Uterine smooth muscle cell (primary cell): ENCODE measurements at places on chromosomes 6 and 20. TPM values are rescaled to one million over a fixed set of nuclear protein-coding genes. Genes with fewer than 3 reads are reported as not detected.

The PPDPF gene
- total RNA-seq: 22.7 and 36.0 TPM in 2 replicates

The TRMT11 gene
- 39.5 and 51.4 TPM in 2 replicates for total RNA-seq

The ANGPT4 gene
- not detected in 2 replicates for total RNA-seq

The FGD2 gene
- not detected in 2 replicates for total RNA-seq

The CLDN20 gene
- not detected in 2 replicates for total RNA-seq

The CDC25B gene
- 18.9 and 30.5 TPM in 2 replicates for total RNA-seq

The ANKRD66 gene
- not detected in 2 replicates for total RNA-seq

The GRM1 gene
- total RNA-seq: not detected in 2 replicates

The RIN2 gene
- total RNA-seq: 54.7 and 58.7 TPM in 2 replicates

The ISM1 gene
- total RNA-seq: 0.25 and 0.33 TPM in 2 replicates

The MOG gene
- not detected in 2 replicates for total RNA-seq

The PSMB9 gene
- 26.7 and 30.7 TPM in 2 replicates for total RNA-seq

The BPI gene
- 0.12 TPM in 1 of 2 replicates, not detected in the other for total RNA-seq

The DUSP15 gene
- not detected in 2 replicates for total RNA-seq

The SLC17A4 gene
- not detected in 2 replicates for total RNA-seq

The TRIM10 gene
- total RNA-seq: 0.12 TPM in 1 of 2 replicates, not detected in the other

The TBXT gene
- total RNA-seq: not detected in 2 replicates

The EPPIN gene
- total RNA-seq: not detected in 2 replicates

The PMEPA1 gene
- total RNA-seq: under 0.01 and 1.00 TPM in 2 replicates

The KATNA1 gene
- 35.5 and 41.4 TPM in 2 replicates for total RNA-seq

The CST5 gene
- not detected in 2 replicates for total RNA-seq

The PLG gene
- total RNA-seq: not detected in 2 replicates

The LY6G5B gene
- 3.0 and 3.4 TPM in 2 replicates for total RNA-seq

The UST gene
- 10.8 and 27.1 TPM in 2 replicates for total RNA-seq

The SYNDIG1 gene
- total RNA-seq: 0.33 and 0.37 TPM in 2 replicates

The ZNF334 gene
- 4.8 and 6.9 TPM in 2 replicates for total RNA-seq
